Esophagus squamous epithelium (tissue), 5 donors: ENCODE measurements at places on chromosomes 12 and 14. TPM values are rescaled to one million over a fixed set of nuclear protein-coding genes. Genes with fewer than 3 reads are reported as not detected.

DNA sequence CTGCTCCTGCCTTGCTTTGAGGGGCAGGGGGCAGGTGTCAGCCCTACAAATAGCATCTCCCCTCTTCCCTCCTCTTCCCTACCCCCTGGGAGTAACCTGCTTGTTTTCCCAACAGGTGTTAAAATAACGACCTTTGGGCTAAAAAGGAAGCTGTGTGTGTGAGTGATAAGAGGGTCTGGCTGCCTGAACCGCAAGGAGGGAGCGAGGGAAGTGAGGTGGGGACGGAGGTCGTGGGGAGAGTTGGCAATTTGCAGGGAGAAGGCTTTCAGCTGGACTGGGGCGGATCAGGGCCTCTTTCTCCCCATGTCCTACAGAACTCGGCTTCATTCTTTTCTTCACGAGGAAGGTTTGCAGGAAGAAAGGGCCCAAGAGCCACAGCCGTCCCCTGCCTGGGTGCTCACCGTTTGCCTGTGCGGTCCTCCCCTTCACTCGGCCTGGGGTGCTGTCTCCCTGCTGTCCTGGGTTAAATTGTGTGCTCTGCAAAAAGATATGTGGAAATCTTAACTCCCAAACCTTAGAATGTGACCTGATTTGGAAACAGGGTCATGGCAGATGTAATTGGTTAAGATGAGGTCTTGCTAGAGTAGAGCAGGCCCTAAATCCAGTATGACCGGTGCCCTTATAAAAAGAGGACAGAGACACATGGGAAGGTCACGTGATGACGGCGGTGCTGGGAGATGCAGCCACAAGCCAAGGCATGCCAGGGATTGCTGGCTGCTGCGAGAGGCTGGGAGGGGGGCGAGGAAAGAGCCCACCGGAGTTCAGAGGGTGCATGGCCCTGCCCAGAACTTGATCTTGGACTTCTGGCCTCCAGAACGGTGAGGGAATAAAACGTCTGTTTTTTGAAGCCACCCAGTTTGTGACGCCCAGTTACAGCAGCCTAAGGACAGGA lies 38.7 kb upstream of the NCOR2 start:
- DNase-seq = no peak

- DNase-seq = no peak
Measured at GRCh38 chr12:67096533-67097318, 172.4 kb upstream of the CAND1 start.

DNA sequence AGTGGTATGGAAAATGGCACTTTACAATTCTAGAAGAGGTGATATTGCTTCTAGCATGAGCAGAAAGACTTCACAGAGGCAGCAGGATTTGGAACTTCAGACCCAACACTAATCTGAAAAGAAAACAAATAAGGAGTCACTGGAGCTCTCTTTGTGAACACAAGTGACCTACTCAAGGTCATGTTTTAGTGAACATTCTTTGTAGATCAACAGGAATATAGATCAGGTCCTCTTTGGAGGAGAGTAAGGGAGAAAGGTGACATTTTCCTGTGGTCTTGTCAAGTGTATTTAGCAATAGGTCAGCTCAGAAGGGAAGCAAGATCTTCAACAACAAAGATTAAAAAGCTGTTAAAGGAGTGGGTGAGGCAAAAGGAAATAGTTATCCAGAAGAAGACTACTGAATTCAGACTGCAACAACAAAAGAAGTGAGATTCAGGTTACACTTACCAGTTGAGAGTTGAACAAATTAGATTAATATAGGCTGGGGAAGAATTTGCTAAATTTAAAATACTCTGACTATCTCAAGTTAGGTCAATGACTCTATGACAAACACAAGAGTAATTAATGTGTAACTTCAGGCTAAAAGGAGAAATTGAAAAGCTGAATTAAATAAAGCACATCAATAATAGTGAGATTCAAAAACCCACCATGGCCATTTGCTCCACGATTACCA lies 528.2 kb downstream of the RPS29 start:
- DNase-seq = no peak

GRCh38 chr12:72957454-72957853 lies 685.3 kb downstream of the TRHDE start:
- DNase-seq = no peak

- no peak for DNase-seq
Measured at GRCh38 chr12:1533602-1534304, 60.6 kb downstream of the FBXL14 start.

GRCh38 chr12:116060764-116061163 lies 216.7 kb downstream of the MED13L start:
- no peak for DNase-seq

LRRK2 gene
- total RNA-seq = 12.2 TPM

GRCh38 chr12:84874125-84874824 lies 38.3 kb downstream of the SLC6A15 start:
- DNase-seq = no peak

GRCh38 chr12:29880987-29881386 lies 97.2 kb upstream of the TMTC1 start:
- no peak for DNase-seq

DNA sequence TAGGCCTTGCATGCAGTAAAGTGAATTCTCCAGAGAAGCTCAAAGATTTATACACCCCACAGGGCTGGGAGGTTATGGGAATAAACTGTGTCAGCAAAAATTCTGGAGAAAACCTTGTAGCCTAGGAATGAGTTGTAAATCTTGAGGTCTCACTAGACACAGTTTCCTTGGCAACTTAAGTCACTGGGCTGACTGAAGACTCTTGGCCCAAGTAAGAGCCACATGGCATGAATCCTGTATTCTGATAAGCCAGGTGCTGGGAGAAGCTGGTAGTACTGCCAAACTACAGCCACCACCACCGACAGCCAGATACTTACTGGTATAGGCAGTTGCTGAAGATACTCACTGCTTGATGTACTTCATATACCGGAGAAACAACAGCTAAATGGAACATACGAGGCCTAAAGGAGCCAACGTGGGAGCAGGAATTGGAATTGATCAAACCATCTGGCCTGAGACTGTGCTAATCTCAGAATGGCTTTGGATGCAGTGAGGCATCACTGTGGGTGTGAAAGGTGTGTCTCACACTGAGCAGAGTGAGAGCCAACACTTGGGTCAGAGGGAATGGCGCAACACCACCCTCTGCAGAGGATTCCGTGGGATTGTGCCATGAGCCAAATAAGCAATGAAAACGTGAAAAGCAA lies 102.8 kb upstream of the TMCC3 start:
- DNase-seq = no peak

ACRBP gene
- total RNA-seq = 3.2 TPM

KRT85 gene
- total RNA-seq = not detected

TMPRSS12 gene
- total RNA-seq = not detected

GRCh38 chr12:116382686-116383530 lies 105.4 kb upstream of the MED13L start:
- DNase-seq = no peak

DNA sequence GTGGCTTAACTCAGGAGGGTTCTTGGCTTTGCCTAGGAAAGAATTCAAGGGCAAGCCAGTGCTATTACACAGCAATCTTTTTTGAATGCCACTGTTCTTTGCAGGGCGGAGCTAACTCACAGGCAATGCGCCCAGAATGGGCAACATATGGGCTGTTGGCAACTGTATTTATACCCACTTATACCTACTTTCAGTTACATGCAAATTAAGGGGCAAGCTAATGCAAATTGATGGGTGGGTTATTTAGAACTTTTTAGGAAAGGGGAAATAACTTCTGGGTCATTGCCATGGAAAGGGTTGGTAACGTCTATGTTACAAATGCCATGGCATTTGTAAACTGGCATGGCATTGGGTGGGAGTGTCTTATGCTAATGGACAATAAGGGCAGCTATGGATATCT lies 85.4 kb downstream of the C12orf50 start:
- DNase-seq = no peak

GRCh38 chr12:85559127-85559526 lies 277.1 kb downstream of the RASSF9 start:
- no peak for DNase-seq

SMARCD1 gene
- 34.5 TPM for total RNA-seq

ACSS3 gene
- 1.4 TPM for total RNA-seq

RPL36AL gene
- total RNA-seq = 188 TPM

DNA sequence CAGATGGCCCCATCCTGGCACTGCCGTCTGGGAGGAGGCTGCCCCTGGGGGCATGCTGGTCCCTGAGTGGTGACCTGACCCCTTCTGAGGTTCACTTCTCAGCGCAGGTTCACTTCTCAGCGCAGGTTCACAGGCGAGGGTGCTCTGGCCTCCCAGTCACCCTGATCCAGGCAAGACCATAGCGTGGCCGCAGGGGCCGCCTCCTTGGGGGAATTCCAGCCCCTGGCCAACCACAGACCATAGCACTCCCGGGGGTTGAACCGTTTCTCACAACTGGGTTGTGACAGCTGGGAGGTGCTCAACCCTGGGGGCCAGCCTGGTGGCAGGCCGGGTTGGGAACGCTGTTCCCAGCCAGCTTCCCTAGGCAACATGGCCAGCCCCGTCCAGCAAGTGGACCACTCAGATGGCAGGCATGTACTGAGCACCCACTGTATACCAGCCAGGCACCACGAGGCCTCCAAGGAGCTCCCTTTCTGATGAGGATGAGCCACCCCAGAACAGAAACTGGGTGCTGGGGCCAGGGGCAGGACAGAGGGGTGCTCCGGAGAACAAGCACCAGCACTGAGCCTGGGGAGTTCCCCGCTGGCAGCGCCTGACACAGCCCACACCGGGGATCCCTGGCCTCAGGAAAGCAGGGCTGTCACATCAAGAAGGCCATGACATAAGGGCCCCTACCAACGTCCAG lies 28.3 kb upstream of the ZFP36L1 start:
- DNase-seq = no peak
